ENCODE measurements at places on chromosomes 6 and 20.

- no peak for DNase-seq
Measured at GRCh38 chr6:38493931-38494547, 145.7 kb downstream of the BTBD9 start.

GRCh38 chr6:170019818-170020583 lies 268.6 kb downstream of the ERMARD start:
- DNase-seq: no peak

DNA sequence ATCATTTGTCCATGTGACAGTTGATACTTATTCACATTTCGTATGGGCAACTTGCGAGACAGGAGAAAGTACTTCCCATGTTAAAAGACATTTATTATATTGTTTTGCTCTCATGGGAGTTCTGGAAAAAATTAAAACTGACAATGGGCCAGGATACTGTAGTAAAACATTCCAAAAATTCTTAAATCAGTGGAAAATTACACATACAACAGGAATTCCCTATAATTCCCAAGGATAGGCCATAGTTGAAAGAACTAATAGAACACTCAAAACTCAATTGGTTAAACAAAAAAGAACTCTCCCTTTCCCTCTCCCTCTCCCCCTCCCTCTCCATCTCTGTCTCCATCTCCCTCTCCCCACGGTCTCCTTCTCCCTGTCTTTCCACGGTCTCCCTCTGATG lies 19.4 kb upstream of the EIF2S2 start:
- no peak for DNase-seq

DNA sequence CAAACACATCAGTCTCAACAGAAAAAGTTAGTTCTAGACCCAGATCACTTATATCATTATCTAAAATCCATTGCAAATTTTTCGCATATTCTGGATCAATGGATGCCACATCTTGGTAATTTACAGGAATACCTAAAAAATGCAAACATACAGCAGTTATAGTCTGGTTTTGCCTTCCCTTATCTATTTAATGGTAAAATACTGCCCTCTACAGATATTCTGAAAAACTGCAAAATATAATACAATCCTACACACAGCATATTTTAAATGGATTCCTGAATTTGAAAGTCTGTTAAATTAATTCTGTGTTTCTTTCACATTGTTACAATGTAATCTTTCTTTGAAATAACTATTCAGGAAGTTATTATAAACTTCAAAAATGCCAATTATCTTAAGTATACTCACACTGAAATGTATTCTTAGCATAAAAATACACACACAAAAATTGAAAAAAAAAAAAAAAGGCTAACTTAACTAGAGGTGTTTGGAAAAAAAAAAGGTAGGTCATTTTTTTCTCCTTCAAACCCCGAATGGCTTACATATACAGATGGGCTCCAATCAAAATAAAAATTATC lies 88.4 kb downstream of the HACE1 start:
- no peak for DNase-seq

DNA sequence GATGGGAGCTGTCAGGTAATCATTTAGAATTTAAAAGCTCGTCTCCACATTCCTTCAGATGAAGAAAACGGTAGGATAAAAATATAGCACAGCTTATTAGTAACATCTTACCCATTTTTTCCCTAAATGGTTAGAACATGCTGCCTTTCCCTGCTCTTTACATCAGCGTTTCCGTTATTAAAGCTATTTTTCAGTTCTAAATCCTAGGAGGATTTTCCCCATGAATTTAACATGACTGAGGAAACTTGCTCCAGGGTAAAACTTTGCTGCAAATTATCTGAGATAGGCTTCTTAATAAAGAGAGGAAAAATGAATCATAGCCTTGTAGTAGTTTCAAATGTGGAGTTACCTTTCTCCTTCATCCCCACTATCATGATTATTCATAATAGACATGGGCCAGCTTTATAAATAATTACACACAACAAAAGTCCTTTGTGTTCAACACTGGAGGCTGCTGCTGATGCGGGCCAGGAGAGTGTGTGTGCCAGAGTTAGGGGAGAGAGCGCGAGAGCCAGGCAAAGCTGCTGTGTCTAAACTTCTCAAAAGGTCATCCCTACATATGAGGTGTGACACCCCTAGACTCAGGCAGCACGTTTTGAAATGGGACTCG lies 24.4 kb downstream of the MYLIP start:
- no peak for DNase-seq

GRCh38 chr6:16251706-16252105 lies 13.3 kb downstream of the GMPR start:
- no peak for DNase-seq

DNA sequence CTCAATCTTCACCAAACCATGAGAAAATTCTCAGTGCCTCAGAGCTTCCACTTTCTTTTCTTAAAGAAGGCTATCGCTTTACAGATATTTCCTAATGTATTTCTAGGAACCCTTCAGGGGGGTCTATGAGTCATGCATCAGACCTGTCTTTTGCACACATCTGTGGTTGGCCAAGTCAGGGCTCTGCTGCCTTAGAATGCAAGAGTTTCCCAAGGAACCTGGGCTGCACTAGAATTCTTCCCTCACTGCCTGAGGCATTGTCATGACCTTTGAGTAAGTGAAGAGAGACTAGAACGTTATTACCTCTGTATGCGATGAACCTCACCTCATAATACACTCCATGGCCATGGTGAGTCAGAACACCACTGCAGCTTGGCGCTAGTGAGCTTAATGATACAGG lies 365.0 kb upstream of the ID4 start:
- DNase-seq: no peak

DNA sequence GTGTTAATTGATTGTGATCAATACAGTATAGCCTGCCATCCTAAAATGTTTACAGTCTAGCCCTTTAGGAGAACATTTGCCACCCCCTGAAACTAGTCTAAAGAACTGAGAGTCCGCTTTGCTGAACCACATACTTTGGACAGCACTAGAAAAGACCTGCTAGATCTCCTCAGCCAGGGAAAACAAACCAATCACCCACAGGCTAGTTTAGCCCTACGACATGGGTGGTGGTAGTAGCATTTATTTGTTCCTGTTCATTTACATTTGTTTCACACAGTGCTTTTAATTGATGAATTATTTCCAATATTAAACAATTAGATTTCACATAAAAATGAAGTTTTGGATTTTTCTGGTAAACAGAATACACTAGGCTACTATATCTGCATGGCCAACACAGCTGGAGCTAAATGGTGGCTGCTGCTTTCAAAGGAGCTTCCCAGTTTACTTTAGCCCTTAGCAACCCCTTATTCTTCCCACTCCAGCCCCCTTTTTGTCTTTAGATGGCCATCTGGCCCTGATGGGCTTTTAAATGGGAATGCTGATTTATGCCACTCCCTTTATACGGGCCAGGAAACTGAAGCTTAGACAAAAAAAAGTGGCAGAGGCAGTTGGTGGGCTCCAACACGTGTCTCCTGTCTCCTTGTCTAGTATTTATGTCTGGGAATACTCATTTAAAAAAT lies 72.4 kb downstream of the ADGRG6 start:
- no peak for DNase-seq

DNA sequence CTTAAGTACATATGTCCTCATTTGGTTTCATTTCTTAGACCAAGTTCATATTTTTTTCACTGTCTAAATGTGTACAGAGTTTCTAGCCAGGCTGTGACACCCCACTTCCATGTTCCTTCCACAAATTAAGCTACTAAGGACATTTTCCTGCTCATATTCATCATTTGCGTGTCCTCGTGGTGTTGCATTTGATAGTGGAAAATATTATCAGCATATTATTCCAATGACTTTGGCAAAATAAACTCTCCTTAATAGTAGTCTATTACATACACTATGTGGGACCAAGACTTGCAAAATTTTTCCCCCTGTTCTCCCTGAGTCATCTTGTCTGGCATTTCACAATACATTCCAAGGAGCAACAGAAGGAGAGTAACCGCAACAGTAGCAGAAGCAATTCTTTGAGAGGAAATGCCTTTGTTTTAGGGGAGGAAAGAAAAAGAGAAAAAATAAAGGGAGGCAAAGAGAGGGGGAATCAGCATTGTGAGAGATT lies 599.2 kb downstream of the COL12A1 start:
- no peak for DNase-seq
